ENCODE measurements at places on chromosomes 3 and 15.

- no peak for DNase-seq
Observed at GRCh38 chr3:52279596-52279995, 1.1 kb upstream of the WDR82 start.

DNA sequence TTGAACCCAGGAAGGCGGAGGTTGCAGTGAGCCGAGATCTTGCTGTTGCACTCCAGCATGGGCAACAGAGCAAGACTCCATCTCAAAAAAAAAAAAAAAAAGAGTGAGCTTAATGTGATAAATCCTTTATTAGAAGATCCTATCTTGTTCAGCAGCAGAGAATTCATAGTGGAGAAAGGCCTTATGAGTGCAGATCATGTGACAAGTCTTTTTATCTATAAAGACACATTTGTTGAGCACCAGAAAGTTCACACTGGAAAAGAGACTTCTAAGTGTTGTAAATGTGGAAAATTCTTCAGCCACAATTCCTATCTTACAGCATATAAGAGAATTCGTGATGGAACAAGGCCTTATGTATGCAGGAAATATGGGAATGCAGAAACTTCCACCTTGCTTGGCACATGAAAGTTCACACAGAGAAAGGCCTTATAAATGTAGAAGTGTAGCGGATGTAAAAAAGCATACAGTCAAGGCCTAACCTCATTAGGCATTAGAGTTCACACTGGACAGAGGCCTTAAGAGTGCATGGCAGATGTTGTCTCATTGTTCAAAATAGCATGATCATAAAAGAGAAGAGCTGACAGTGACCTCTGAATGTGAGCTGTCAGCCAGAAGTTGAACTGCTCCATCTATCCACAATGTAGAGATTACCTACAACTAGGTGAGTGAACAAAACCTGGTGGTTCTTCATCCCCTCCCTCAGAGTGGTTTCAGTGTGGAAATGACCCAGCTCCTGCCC, 16.7 kb downstream of the ADAM10 start:
- DNase-seq = no peak

DNA sequence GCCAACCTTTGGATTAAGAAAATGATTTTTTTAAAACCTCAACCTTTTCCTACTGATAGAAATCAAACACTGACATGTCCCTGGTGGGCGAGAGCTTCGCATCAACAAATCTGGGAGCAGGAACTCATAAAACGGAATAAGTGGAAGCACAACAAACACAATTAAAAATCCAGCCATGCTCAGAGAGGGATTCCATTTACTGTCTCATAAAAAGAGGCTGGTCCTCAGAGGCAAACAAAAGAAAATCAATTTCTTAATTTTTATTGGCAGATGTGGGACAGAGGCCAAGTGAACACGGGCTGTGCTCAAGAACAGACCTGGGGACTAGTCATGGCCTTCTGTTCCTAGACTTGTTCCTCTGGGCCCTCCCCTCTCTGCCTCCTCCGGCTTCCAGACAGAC, 214.5 kb downstream of the NTRK3 start:
- DNase-seq = no peak

DNA sequence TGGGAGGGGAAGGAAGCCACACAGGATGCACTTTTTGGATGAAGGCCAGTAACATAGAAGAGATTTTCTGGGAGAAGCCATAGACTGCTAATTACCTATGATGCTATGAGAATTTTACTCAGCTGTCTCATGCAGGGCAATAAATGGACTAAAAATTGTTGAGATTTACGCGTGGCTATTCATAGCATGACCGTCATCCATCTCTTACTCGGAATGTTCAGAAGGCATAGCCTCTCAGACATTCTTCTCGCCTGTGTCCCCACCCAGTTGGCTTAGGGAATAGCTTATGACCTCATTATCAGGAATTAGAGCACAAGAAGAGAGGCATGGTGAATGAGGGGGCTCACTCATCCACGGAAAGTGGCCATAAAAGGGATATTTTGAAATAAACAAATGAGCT, 107.9 kb upstream of the ATP10A start:
- DNase-seq = no peak

DNA sequence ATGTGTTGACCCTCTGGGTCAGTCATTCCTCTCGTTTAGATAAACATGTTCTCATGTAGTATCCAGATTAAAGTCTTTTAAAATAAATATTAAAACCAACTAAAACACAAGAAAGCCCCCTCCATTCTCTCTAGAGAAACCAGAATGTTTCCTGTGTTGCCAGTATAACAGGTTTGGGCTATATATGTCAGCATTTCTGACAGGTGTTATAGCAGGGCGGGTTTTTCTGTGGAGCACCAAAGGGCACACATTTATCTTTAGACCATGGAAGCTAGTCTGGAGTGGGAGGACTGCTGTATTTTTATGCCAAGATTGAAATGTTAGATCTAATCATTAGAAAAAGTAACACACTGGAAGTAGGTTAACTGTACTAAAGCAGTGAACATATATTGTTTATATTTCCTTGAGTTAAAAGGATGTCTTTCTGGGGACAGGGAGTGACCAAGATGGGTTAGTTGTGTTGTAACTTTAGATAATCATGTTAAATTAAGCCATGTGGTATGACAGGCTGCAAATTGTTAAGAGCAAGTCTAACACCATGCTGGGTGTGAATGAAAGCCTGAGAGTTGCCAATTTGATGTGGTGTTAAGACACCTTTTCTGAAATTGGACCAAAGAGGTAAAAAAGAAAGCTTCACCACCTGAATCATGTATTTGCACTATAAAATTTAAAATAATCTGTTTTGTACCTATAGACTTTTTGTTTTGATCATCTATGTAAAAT, 15.6 kb downstream of the KCTD6 start:
- DNase-seq = no peak

DNA sequence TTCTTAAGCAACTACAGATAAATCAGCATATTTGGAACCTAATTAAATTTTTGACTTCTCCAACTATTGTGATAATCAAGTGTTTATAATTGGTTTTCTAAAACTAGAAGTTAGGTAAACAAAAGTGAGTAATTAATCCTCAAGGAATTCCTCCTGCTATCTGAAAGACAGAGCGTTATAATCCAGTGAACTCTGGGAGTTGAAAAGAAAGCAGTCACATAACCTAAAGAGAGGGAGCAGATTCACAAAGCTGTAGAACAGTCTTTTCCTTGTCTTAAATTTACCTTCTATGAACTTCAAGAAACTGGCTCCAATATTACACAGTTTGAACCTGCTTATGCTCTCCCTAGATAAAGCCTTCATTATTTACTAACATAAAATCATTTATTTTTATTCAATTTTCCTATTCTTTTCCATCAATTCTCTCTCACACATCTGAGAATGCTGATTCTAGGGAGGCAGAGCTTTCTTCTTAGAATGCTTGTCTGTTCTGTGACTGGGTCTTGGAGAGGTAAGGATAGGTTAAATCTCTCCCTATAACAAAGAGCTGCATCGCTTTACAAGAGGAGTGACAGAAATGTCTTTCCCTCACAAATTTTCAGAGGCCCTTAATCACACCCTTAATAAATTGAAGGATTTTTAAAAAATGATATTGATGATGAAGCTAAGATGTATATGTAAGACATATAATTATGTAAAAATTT, 132.8 kb downstream of the TUSC7 start:
- no peak for DNase-seq

DNA sequence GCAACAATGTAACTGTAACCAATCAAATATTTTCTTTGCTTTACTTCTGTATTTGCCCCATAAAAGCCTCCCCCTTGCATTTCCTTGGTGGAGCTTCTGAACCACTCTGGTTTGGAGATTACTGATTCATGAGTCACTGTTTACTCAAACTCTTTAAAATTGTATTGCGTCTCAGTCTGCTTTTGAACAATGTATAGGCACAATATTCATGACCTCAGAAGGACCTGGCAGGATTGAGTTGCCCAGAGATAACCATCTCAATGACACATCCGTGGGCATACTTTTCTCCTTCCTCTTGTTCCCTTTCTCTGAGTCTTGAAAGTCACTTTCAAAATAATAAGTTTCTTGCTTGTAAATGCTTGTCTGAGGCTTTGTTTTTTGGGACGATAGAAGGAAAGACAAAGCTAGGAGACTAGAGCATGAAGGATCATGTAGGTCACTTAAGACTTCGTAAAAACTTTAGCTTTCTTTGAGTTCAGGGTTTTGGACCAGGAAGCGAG, 57.1 kb upstream of the POU1F1 start:
- no peak for DNase-seq

- no peak for DNase-seq
Observed at GRCh38 chr3:26084629-26085028, 294.7 kb downstream of the OXSM start.

DNA sequence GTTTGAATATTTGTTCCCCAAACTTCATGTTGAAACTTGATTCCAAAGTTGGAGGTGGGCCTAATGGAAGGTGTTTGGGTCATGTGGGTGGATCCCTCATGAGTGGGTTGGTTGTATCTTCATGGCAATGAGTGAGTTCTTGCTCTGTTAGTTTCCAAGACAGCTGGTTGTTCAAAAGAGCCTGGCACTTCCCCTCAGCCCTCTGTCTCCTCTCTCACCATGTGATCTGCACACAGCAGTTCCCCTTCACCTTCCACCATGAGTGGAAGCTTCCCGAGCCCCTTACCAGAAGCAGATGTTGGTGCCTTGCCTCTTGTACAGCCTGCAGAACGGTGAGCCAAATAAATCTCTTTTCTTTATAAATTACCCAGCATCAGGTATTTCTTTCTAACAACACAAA, 327.1 kb upstream of the SLCO3A1 start:
- DNase-seq = no peak

GRCh38 chr3:114893361-114893760, 253.7 kb downstream of the ZBTB20 start:
- no peak for DNase-seq

GRCh38 chr3:49415931-49416601, 3.8 kb downstream of the TCTA start:
- DNase-seq = peak; percentile 43

All from stimulated activated CD4-positive, alpha-beta T cell treated with anti-CD3 and anti-CD28 coated beads, TNF-alpha, amount 100 ng/mL, for 4 hours (primary cell).